ENCODE measurements at places on chromosomes 11 and 22. TPM values are rescaled to one million over a fixed set of nuclear protein-coding genes. Genes with fewer than 3 reads are reported as not detected.

The C11orf97 gene
- total RNA-seq: not detected

The OR1S2 gene
- not detected for total RNA-seq

The SPON1 gene
- 0.05 TPM for total RNA-seq

The HEPACAM gene
- total RNA-seq: not detected

The PATE4 gene
- not detected for total RNA-seq

The TM7SF2 gene
- 7.0 TPM for total RNA-seq

The SMIM38 gene
- not detected for total RNA-seq

The CD3D gene
- not detected for total RNA-seq

The C11orf42 gene
- total RNA-seq: not detected

The NAALAD2 gene
- total RNA-seq: 0.15 TPM

The NRIP3 gene
- total RNA-seq: 35.6 TPM

DNA sequence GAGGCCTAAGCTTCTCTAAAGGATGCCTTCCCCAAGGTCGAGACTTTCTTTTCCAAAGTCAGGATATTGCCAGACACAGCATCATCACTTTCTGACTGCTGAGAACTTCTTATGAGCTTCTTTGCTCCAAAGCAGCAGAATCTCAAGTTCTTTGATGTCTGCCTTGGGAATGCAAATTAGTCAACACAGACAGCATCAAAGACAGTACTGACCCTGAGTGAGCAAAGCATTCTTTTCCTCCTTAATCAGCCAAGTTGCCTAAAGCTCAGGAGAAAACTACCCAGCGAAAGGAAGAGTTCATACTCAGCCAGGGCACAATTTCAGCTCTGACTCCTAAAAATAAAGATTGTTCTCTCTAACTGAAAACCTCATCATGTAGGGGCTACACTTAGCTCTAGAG lies 98.0 kb downstream of the SLC36A4 start:
- peak; percentile 30 for DNase-seq

DNA sequence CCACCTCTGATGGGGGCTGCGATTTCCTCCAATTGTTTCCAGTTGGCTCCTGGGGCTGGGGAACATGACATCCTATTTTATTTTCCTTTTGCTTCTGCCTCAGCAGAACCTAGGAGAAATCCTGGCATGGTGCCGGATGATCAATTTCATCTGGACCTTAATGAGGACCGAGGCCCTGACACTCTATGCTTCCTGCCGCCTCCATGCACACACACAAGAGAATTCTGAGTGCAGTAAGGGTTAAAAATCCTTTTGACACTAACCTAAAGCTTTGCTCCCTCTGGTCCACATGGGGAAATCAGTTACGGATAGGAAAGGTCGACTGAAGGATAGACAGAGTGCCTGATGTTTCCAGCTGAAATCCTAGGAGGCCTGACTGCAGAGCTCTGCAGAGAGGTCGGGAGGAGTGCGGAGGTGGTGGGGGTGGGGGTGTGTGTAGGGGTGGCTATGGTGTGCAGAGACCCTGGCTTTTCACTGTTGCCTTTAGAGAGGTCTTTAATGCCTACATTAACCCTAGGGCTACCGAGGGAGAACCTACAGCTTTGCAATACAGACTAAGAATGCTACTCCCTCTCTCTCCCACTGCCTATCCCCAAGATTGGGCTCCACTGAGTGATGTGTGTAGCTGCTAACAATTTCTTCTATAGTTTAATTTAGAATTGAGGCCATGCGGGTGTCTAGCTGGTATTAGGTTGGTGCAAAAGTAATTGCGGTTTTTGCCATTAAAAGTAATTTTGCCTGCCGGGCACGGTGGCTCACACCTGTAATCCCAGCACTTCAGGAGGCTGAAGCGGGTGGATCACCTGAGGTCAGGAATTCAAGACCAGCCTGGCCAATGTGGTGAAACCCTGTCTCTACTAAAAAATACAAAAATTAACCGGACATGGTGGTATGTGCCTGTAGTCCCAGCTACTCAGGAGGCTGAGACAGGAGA lies 53.6 kb upstream of the INCENP start:
- DNase-seq: no peak

- DNase-seq: no peak
These were observed 20.2 kb downstream of the GAB2 start for GRCh38 chr11:78397398-78397797.

GRCh38 chr22:19565382-19566278 lies 41.4 kb upstream of the CLDN5 start:
- DNase-seq: peak; percentile 87

DNA sequence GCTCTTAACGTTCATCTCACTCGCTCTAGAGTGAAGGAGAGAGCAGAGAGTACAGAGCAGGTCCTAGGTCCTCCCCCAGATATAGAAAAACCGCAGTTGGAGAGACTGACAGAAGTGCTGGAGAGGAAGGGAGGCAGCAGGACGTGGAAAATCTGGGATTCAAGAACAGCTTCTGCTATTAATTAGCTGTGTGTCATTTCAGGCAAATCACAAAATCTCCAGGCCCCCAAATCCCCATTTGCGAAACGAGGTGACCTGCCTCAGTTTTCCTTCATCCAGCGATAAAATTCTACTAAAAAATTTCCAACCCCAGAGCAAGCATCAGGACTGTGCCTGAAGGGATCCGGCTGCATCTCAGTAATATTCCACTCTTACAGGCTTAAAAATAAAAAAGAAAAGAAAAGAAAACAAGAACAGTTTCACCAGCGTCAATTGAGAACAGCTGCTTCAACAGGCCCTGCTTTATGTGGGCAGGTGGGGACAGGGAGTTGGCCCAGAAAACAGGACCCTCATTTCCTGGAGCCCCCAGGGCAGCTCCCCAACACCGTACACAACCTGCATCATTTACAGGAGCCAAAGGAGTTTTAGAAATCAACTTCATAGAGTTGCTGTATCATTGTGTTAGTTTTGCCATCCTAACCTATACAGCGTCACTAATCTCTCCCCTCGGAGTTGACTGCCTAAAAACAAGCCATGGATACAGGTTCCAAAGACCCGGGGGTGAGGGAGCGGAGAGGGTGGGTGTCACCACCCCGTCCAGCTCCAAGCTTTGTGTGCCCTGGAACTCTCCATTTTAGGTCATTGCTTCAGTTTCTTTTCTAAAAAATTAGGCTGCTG lies 2.3 kb upstream of the MALAT1 start:
- DNase-seq: peak; percentile 62

- DNase-seq: peak; percentile 61
These were observed 52.9 kb downstream of the SYT13 start for GRCh38 chr11:45233121-45233803.

- DNase-seq: no peak
These were observed 22.4 kb downstream of the DUSP8 start for GRCh38 chr11:1549338-1550330.

DNA sequence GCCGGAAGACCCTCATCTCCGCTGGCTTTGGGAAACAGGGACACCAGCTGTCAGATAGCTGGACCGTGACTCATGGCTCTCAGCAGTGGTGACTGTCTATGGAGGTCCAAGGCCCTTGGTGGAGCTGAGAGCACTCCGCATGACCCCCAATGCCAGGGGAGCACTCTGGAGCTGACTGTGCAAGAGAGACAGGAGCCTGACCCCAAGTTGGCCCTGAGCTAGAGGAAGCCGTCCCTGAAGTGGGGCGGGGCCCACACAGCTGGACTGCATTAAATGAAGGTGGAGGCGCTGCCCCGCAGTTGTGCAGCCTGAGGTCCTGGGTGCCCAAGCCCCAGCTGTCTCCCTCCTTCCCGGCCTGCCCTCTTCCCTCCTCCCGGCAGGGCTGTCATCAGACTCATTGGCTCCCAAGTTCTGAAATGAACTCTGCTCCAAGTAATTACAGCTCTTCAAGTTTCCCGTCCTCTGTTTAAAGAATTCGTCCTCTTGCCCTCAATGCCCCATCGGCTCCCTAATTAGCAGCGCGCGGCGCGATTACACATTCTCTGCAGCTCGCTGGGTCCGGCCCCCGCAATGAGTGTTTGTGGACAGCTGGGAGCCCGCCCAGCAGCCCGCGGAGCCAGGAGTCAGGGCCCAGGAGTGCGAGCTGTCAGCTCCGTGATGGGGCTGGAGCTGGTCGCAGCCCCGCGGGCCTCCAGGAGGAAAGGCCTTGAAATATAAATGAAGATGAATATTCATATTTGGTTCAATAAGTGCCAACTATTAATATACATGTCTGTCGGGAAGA lies 93.2 kb upstream of the LMO1 start:
- no peak for DNase-seq

GRCh38 chr11:74388678-74389327 lies 9.4 kb downstream of the PGM2L1 start:
- peak; percentile 74 for DNase-seq

DNA sequence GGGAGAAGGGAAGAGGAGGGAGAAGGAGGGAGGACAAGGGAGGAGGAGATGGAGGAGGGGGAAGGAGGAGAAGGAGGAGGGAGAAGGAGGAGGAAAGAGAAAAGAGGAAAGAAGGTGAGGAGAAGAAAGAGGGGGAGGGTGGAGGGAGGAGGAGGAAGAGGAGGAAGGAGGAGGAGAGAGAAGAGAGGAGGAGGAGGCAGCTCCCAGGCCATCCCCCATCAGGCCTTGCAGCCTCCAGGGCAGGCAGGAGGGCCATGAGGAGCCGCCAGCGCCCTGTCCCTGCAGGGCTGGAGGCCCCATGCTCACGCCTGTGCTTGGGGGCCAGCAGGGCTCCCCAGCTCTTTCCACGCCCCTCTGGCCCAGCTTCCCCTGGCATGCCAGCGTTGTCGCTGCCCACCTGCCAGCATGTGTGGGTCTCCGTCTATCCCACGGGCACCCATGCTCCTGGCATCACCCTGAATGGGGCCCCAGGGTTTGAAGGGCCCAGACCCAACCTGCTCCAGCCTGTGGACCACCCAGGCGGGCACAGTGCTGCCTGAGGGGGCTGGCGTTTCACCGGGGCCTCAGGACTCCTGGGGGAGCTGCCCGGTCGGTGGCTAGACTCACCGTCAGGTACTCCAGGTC lies 5.2 kb downstream of the TSPAN32 start:
- DNase-seq: no peak

DNA sequence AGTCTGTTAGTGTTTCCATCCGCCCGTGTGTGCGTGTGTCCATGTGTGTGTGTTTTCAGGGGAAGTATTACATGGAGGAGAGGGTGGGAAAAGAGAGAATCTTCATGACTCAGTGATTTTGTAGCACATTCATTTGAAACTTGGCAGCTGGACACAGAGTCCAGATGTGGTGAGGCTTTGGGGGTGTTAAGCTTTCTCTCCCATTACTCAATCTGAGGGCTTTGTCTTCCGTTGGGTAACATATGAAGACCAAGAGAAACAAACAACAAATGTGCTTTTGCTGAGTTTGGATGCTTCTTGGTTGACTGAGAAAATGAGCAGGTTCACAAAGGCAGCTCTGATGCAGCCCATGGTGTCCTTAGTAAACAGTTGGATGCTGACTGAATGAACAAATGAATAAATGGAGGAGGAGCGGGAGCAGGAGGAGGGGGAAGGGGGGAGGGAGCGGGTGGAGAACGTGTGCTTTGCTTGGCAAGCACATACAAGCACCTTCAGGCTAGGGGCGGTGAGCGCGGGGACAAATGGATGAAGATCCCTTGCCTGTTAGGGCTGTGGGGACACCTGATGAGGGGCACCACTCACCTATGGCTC lies 104.3 kb downstream of the ST3GAL4 start:
- no peak for DNase-seq

GRCh38 chr11:124951341-124951740 lies 2.7 kb upstream of the CCDC15 start:
- no peak for DNase-seq

- no peak for DNase-seq
These were observed 216.7 kb downstream of the SNX19 start for GRCh38 chr11:130699561-130699960.

DNA sequence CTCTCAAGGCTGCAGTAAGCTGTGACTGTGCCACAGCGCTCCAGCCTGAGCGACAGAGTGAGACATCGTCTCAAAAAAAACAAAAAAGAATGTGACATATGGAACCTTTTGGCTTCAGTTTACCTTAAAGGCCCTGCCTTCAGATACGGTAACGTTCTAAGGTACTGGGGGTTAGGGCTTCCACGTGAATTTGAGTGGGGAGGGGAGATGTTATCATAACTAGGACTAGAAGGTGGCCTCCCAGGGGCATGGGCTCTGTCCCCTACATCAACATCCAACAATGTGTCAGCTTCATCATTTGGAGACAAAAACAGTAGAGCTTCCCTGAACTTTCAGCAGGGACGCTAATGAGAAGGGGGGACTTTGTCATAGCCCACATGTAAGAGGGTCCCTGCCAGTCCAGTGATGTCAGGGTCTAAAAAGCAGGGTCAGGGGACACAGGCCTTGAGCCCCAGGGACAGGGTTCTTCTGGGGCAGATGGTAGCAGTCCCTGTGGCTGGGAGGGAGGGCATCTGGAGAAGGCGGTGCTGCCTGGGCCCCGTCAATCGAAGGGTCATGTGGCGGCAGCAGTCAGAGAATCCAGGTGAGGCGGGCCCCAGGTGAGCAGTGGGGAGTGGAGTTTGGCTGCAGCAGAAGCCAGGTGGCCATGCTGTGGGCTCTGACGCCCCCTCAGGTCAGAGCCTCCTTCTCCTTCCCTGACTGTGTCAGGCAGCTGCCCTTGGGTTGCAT lies 79.8 kb downstream of the BCR start:
- no peak for DNase-seq

DNA sequence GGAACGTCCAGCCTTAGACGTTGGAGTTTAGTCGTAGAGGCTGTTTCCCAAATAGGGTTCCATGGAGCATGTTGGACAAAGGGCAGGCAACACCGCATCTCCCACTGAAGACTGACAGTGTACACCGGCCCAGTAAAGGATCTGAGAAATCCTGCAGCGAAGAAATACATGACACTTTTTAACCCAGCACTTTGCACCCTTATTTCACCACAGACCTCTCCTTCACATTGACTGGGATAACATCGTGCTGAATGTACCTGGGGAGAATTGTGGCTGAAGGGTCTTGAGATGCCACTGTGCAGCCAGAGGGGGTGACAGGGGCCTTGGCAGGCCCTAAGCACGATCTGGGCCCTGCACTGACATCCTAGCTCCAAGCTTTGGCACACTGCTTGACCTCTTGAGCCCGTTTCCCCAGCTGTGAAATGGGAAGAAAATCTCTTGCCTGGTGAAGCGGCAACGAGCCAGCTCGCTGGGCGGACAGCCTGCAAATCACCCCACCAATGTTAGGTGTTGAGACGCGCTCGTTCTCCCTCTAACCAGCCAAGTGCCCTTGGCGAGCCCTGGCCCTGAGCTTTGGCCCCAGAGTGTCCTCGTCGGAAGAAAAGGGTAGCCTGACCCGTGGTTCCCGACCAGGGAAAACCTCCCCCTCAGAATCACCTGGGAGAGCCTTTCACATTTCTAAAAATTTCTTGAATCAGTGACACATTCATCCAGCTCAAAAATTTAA lies 13.4 kb downstream of the CD5 start:
- no peak for DNase-seq
